NCI-H187 treated with DMSO at 0.1 percent for 48 hours (cell line): ENCODE measurements at places on chromosomes 5 and 9.

GRCh38 chr5:74040811-74041491 lies 415.0 kb downstream of the ARHGEF28 start:
- DNase-seq = no peak

DNA sequence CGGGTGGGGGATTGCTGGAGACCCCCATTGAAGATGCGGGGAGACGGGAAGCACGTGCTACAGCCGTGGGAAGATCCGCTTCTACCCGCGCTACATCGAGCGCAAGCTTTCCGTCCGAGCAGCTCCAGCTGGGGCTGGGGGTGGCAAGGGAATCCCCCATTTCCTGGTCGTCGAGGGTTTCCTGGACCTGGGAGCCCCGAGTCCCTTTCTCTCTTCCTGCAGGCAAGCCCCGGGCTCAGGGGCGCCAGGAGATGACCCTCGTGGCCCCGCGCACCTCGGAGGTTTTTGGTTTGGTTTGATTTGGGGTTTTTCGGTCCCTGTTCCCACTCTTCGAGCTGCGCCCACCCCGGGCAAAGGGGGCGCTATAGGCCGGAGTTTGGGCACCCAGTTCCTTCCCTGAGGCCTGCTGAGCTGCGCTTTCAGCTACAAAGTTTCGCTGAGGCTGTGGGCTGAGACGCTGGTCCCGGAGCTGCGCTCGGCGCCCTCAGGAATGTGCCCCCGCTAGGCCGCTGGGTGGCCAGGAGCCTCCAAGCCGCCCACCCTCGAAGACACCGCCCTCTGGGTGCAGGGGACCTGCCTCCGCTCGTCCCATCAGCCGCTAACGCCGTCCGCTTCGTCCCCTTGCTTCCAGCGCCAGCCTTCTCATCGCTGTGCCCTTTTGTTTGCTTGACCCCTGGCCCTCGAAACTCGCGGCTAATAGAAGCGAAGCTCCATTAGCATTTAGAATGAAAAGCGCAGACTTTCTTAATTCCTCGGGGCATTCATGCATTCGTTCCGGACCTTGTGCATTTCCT lies 2.9 kb downstream of the NR4A3 start:
- DNase-seq = no peak

DNA sequence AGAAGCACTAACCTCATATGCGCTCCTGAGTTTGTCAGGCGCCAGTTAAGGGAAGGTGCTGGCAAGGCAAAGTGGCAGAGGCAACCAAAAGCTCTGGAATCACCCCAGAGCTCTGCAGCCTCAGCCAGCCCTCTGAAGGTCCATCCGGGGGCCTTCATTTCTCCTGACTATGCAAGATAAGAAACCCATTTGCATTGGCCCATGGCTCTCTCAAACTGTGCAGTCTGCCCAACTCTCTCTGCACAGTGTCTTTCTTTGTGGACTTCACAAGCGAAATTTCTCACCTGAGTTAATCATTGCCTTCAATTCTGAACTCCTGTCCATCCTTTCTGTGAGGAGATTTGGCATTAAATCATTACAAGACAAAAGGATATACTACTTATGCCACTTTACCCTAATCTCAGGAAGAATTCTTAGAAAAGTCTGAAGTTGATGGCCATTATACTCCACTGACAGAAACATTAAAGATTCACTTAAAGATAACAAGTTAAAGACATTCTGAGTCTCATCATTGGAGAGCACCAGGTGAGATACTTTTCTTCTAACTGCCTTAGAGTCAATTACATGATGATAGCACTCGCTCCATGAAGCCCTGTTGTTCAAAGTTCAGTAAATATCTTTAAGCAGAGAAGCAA lies 235.6 kb downstream of the SPOCK1 start:
- DNase-seq = no peak

DNA sequence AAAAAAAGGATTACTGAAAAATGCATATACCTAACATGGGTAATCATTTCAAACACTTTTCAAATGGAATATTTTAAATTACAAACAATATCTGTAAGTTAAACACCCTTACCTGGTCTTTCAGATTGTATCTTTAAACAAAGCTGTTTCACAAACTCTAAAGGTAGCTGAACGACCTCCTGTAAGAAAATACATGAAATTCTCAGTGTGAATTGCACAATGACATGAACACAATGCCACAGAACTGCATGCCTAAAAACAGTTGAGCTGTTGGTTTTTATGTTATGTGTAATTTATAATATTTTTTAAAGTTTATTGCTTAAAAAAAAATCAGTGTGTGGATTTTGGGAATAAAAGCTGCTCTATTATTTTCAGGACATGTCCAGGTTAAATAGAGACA lies 17.5 kb downstream of the IPPK start:
- DNase-seq = no peak

DNA sequence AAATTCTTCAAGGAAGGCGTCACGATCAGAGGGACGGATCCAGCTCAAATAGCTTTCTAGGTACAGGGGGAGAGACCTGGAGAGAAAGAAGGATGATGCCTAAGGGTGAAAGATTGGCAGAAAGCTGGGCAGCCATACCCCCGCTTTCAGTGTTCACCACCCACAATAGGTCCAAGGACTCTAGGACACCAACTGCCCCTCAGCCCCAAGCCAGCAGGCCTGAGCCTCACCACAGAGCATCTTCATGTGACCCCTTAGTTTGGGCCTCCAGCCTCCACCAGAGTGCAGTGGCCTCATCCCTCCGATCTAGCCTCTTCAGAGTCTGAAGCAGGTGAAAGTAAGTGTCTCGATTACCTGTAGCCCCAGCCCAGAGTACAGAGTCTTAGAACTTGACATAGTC lies 1.7 kb upstream of the VCP start:
- no peak for DNase-seq

GRCh38 chr5:32388432-32389129 lies 56.0 kb downstream of the ZFR start:
- DNase-seq = no peak

GRCh38 chr9:7094052-7094451 lies 336.3 kb downstream of the KDM4C start:
- no peak for DNase-seq

DNA sequence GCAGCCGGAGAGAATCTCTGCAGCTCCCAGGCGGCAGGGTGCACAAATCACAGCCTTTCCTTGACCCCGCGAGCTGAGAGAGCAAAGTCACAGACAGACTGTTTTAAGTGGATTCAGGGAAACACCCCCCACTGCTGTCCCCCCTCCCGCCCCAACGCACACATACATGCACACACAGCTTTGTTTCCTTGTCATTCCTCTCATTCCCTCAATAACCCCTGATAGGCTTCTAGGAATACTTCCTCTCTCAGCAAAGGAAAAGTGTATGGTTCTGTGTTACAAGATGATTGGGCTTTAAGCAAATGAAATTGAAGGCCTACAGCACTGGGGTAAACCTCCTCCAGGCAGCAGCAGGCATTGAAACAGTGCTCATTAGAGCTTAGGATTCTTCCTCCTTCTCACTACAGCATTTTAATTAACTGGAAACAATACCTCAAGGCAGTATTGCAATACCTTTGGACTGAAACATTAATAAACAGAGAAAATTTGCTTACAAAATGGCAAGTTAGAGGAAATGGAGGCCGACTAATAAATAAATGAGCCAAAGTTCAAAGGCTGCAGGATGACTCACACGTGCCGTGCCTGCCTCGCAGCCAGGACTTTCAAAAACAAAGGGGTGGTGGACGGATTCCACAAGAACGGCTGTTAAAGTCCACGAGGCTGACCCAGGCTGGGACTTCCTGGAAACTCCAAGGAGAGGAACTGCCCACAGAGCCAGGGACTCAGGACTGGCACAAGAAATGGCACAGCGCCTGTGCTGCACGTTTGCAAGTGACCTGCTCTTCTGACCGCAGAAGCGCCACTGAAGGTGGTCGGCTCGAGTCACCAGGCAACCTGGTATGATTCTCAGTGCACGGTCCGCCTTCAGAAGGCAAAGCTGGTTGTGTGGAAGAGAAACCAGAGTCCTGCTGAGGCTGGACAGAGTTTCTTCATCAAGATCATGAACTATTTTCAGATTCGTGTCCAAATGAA lies 236.2 kb downstream of the SYK start:
- no peak for DNase-seq
